ENCODE measurements at places on chromosomes 4 and X. TPM values are rescaled to one million over a fixed set of nuclear protein-coding genes. Genes with fewer than 3 reads are reported as not detected.

DNA sequence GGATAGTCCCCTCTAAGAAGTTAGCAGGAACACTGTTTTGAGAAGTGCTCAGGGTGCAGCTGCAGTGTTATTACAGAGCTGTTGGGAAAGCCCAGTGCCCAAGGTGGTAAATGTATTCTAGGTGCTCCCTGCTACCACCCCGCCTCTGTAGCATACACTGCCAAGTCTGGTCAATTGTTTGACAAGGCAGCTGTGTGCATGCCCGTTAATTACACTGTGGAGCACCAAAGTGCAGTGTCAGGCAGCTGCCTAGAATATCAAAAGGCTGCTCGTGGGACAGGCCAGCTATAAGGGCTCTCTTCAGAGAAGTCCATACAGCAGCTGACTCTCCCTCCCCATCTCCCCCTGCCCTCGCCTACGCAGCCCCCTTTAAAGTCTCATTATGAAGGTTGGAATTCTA is 99.9 kb upstream of the KLHL13 start:
- no peak for DNase-seq

GAK gene
- 151 TPM for total RNA-seq

GRCh38 chrX:79623098-79623762 is 256.1 kb upstream of the ITM2A start:
- DNase-seq, result no peak

DNA sequence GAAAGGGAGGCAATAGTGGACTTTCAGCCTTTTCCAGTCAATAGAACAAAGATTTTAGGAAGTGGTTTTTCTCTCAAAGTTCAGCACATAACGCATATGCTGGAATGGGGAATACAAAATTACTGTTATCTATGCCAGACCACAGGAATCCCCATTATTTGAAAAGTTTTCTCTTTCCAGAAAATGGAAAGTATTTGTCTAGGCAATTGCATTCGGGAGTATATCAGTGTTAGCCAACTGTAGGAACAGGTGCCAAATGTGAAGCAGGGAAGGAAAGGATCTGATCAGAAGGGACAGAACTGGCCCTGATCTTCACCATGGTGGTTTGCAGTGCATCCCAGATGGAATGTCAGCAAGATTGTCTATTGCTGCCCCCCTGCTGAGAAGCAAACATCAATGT is 213.6 kb downstream of the CPE start:
- DNase-seq, result no peak

DNA sequence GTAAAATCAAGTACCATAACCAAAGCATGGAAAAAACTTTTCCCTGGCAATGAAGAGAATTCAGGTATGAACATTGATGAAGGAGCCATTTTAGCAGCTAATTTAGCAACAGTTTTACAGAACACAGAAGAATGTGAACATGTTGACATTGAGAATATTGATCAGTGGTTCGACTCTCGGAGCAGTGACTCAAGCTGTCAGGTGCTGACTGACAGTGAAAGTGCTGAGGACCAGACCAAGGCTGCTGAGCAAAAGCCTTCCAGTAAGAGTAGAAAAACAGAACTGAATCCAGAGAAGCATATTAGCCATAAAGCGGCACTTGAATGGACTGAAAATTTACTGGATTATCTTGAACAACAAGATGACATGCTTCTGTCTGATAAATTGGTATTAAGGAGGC is 2.8 kb downstream of the TIGD2 start:
- DNase-seq, result peak; percentile 43
